ENCODE measurements at places on chromosomes 1 and 21.

GRCh38 chr21:36945496-36946138 is 20.9 kb downstream of the HLCS start:
- DNase-seq: no peak

GRCh38 chr1:200895801-200896530 is 1.3 kb downstream of the INAVA start:
- no peak for DNase-seq

- no peak for DNase-seq
Observed at GRCh38 chr1:109822749-109823542, 59.2 kb upstream of the EPS8L3 start.

GRCh38 chr1:22252251-22252650 is 109.4 kb upstream of the WNT4 start:
- no peak for DNase-seq

DNA sequence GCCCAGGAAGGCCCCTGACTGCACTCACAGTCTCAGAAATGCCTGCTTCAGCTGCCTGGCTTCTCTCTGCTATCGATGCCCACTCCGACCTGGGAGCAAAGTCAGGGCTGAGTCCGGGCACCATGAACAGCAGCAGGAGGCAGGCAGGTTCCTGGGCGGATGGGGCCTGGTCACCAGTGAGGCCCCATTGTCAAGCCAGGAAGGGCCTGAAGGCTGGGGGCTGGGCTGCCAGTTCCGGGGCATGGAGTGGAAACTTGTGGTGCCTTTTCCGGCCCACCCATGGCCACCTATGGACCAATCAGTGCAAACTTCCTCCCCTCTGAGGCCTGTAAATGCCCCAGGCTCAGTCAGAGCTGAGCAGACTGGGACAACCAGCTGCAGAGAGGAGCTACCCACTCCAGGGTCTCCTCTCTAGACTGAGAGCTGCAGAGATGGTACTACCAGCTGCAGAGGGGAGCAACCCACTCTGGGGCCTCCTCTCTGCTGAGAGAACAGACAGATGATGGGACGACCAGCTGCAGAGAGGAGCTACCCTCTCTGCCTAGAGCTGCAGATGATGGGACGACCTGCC is 286.5 kb downstream of the SMYD3 start:
- DNase-seq: no peak
